ENCODE measurements at places on chromosomes 6 and 20.

- no peak overlapping the region for H3K27ac ChIP-seq
- H3K27me3 ChIP-seq: no peaks in the 10 kb centered on the region
- H3K4me1 ChIP-seq: no peaks in the 10 kb centered on the region
- no peak overlapping the region for H3K4me3 ChIP-seq
- no peak for DNase-seq
These were observed 113.8 kb downstream of the IPCEF1 start for GRCh38 chr6:154242617-154243357.

DNA sequence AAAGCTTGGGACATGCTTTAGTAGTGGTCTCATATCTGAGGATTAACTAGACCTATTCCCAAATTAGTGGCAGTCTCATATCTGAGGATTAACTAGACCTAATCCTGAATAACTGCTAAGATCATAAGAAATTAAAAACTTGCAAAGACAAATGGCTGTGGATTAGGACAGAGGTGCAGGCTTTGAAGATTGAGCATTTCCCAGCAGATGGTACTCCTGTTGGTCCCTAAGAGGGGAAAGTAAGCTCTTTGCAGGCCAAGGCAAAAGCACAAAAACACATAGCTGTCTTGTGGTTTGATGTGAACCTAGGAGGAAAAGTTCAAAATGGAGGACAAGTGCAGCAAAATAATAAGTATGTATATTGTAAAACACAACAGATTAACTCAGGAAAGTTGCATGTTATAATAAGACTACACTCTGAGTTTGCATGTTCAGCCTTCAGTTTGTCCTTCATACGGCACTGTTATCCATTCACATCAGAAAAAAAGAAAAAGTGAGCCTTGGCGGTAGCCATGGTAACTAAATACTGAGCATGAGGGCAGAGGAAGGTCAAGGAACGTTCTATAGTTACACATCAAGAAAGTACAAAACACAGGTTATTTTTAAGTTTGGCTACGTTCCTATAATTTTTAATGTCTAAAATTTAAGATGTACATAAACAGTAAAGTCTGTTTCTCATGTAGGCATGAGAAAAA is 62.8 kb downstream of the FILIP1 start:
- H3K36me3 ChIP-seq: no peaks in the 10 kb centered on the region
- no peak overlapping the region for H3K27ac ChIP-seq
- no peak overlapping the region for H3K4me3 ChIP-seq
- DNase-seq: no peak

DNA sequence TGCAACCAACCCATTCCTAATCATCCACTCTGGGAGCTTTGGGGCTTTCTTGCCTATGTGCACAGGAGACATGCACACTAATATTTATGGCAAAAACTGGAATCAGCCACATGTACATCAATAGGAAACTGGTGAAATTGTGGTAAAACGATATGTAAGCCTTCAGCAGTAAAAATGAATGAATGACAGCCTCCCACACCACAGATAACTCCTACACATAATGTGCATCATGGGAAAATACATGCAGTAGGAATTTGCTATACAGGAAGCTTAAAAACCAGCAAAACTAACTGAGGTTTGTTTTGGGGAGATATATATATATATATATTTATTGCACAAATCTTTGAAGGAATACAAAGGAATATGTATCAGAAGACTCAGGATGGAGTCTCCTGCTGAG is 47.6 kb downstream of the HLA-G start:
- no peak for DNase-seq
- no peak overlapping the region for H3K4me3 ChIP-seq
- no peaks in the 10 kb centered on the region for H3K27me3 ChIP-seq
- no peak overlapping the region for H3K27ac ChIP-seq

- H3K36me3 ChIP-seq: no peaks in the 10 kb centered on the region
- H3K4me3 ChIP-seq: no peak overlapping the region
- no peak for DNase-seq
These were observed 3.8 kb downstream of the COL21A1 start for GRCh38 chr6:56243518-56244070.

DNA sequence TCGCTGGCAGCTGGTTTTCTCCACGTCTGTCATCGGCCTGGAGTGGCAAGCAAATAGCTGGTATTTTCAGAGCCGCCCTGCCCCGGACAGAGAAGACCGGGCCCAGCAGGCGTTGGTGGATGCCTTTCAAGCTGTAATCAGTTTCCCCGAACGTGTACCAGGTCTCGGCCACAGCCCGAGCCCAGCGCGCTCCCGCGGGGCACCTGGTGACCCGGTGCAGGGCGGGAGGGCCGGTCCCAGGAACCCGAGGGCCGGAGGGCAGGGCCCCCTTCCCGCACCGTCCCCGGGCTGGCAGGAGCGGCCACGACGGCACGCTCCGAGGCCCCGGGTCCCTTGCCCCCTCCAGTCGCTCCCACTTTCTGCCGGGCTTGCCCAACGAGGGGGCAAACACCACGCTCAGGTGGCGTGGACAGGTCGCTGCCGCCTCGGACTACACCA is 348 bp upstream of the PYGB start:
- DNase-seq: no peak
- peak overlapping the region; percentile 93 for H3K27ac ChIP-seq
- H3K27me3 ChIP-seq: no peaks in the 10 kb centered on the region
- peak overlapping the region; percentile 66 for H3K4me3 ChIP-seq

DNA sequence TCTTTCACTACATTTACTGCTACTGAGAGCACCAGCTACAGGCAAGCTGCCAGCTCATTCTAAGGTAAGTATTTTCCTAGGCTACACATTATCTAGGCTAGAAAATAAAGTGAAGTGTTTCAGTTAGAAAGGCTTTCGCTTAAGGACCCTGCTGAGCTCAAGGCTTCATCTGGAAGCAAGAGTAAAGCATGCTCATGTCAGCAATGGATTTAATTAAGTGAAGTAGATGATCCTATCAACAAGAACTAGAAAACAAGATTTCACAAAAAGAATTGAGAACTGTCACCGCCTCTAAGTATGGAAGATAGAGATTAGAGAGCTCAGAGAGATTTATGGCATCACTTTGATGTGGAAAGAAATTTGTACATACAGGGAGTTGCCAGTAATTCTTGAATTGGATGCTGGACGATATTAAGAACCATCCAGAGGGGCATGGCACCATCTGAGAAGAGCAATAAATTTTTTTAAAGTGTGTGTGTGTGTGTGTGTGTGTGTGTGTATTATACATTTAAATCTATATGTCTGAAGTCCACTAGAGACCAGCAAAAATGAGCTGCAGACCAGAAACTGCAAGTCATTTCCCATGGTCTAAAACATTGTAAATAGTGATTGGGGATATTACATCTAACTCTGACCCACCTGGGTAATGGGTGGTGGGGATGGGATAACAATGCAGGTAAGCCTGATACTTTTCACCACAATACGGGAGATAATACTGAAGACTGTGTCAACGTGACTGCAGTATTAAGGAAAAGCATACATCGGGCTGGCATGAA is 105.2 kb upstream of the MAP7 start:
- no peaks in the 10 kb centered on the region for H3K36me3 ChIP-seq
- peaks cover 3% of the 10 kb centered on the region for H3K4me1 ChIP-seq
- no peaks in the 10 kb centered on the region for H3K27me3 ChIP-seq
- peak; percentile 54 for DNase-seq
- H3K4me3 ChIP-seq: no peak overlapping the region
- H3K27ac ChIP-seq: no peak overlapping the region

DNA sequence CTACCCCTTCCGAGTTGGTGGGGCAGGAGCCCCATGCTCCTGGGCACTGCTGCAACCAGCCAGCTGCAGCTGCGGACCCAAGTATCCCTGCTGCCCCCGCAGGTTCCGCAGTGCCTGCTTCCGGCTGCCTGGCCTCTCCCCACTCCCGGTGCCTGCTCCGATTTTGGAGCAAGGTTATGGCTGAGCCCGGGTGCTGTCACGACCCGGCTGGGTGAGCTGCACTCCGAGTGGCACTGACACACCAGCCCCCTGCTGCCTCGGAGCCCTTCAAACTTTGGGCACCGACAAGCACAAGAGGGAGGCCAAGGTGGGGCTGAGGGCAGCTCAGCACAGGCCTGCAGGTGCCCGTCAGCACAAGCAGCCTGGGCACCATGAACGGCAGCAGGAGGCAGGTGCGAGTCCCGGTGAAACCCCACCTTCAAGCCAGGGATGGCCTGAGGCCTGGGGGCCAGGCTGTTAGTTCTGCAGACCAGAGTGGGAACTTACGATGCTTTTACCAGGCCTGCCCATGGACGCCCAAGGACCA is 25.9 kb upstream of the HACE1 start:
- no peak for DNase-seq
- no peaks in the 10 kb centered on the region for H3K36me3 ChIP-seq
- no peak overlapping the region for H3K4me3 ChIP-seq
- H3K27ac ChIP-seq: no peak overlapping the region
- H3K4me1 ChIP-seq: no peaks in the 10 kb centered on the region
- H3K27me3 ChIP-seq: no peaks in the 10 kb centered on the region

GRCh38 chr6:87099472-87099871 is 4.6 kb upstream of the CGA start:
- H3K4me1 ChIP-seq: no peaks in the 10 kb centered on the region
- no peak overlapping the region for H3K4me3 ChIP-seq
- H3K27ac ChIP-seq: no peak overlapping the region
- H3K36me3 ChIP-seq: no peaks in the 10 kb centered on the region

DNA sequence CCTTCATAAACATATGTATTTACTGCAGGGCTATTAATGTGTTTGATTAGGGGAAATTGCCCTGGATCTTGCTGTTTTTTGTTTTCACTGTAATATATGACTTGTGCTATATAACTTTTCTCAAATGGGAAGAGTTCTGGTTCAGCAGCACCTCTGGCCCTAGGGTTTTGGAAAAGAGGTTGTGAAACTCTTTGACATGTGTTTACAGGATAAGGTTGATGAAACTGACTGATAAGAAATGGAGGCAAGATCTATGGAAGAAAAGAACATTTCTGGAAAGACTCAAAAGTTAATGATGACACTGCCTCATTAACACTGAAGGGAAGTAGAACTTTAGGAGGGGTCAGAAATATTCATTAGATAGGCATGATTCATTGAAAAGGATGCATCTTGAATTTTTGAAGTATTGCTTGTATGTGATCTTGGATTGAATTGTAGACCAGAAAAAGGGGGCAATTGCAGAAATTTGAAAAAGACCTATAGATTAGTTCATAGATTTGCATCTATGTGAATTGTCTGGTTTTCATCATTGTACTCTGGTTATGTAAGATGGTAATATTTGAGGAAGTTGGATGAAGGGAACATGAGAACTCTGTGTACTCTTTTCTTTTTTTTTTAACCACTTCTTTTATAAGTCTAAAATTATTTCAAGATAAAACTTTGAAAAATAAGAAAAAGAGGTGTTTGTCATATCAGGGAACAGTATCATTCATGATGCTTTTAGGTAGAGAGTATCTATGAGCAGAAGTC is 54.0 kb downstream of the UTRN start:
- H3K4me1 ChIP-seq: peaks cover 75% of the 10 kb centered on the region
- no peaks in the 10 kb centered on the region for H3K27me3 ChIP-seq
- no peak for DNase-seq
- peak overlapping the region; percentile 77 for H3K27ac ChIP-seq
- no peak overlapping the region for H3K4me3 ChIP-seq

DNA sequence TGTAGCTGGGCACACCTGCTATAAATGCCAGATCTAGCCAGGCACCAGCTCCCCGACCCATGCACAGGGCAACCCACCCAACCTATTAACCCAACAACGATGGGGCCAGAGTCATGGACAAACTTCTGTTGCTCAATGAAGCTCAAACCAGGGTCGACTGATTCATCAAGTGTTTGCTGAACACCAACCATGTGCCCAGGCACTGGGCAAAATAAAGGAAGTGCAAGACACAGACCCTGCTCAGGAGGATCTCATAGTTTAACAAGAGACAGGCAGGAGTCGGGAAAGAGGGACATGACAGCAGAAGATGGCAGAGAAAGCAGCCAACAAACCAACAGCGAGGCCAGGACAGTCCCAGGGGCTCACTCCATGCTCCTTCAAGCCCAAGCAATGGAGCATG is 18.8 kb downstream of the KCNK5 start:
- peak; percentile 36 for DNase-seq
- no peak overlapping the region for H3K27ac ChIP-seq
- no peak overlapping the region for H3K4me3 ChIP-seq
- no peaks in the 10 kb centered on the region for H3K27me3 ChIP-seq

DNA sequence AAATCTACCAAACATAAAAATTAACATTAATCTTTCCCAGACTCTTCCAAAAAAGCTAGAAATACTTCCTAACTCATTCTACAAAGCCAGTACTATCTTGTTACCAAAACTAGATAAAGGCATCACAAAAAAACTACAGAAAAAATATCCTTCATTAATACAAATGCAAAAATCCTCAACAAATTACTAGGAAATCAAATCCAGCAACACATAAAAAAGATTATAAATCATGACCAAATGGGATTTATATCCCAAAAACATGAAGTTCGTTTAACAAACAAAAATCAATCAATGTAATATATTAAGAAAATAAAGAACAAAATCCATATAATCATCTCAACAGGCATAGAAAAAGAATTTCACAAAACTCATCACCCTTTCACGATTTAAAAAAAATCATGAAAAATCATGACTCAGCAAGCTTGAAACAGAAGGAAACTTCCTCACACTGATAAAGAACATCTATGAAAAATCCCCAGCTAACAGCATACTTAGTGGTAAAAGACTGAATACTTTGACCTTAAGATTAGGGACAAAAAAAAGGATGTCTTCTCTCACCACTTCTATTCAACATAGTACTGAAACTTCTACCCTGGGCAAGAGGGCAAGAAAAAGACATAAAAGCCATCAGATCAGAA is 43.2 kb downstream of the RANBP9 start:
- H3K4me3 ChIP-seq: no peak overlapping the region
- H3K36me3 ChIP-seq: no peaks in the 10 kb centered on the region
- no peaks in the 10 kb centered on the region for H3K27me3 ChIP-seq
- H3K4me1 ChIP-seq: no peaks in the 10 kb centered on the region

GRCh38 chr6:11956781-11957180 is 55.3 kb upstream of the HIVEP1 start:
- no peaks in the 10 kb centered on the region for H3K36me3 ChIP-seq
- no peak for DNase-seq
- no peak overlapping the region for H3K4me3 ChIP-seq

- no peaks in the 10 kb centered on the region for H3K27me3 ChIP-seq
- H3K4me3 ChIP-seq: no peak overlapping the region
- no peak for DNase-seq
- H3K36me3 ChIP-seq: no peaks in the 10 kb centered on the region
These were observed 65.2 kb downstream of the PRL start for GRCh38 chr6:22231616-22232015.

- no peaks in the 10 kb centered on the region for H3K36me3 ChIP-seq
- H3K27ac ChIP-seq: no peak overlapping the region
- H3K4me1 ChIP-seq: no peaks in the 10 kb centered on the region
- H3K27me3 ChIP-seq: no peaks in the 10 kb centered on the region
- no peak for DNase-seq
These were observed 31.9 kb downstream of the WDR27 start for GRCh38 chr6:169669889-169670288.

DNA sequence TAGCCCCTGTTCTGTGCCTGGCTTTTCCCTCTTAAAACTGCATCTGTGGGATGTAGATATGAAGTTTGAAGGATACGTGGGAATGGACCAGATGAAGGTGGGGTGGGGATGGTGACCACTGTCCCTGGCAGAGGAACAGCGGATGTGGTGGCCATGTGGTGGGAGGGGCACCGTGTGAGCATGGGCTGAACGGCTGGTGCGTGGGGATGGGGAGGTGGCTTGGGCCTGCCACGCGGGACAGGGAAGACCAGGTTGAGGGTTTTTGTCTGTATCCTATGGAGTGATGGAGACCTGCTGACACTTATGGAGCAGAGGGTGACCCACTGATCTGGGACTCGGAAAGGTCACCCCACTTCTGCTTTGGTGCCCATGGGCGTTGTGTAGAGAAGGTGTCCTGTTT is 19.2 kb downstream of the PHACTR3 start:
- DNase-seq: peak; percentile 32
- no peak overlapping the region for H3K27ac ChIP-seq
- H3K36me3 ChIP-seq: no peaks in the 10 kb centered on the region
- H3K4me1 ChIP-seq: no peaks in the 10 kb centered on the region
- no peak overlapping the region for H3K4me3 ChIP-seq

- H3K4me1 ChIP-seq: peaks cover 16% of the 10 kb centered on the region
- peak within 1 kb of the TSS; percentile 98 for H3K27ac ChIP-seq
These were observed at the start of gene TMX4 for GRCh38 chr20:8019246-8019997. Gene TMX4 (minus strand): TSS chr20:8019761. CDS start chr20:8019613, 148 bp downstream.

Measured in upper lobe of left lung (tissue), 6 donors.